ENCODE measurements at places on chromosomes 4 and X.

GRCh38 chrX:27599928-27600327, 9.8 kb downstream of the DCAF8L2 start:
- peak; percentile 47 for DNase-seq

- no peak for DNase-seq
These were observed 5.6 kb downstream of the PAK3 start for GRCh38 chrX:111101580-111101979.

- DNase-seq: no peak
These were observed 7.0 kb downstream of the CYBB start for GRCh38 chrX:37786624-37787422.

DNA sequence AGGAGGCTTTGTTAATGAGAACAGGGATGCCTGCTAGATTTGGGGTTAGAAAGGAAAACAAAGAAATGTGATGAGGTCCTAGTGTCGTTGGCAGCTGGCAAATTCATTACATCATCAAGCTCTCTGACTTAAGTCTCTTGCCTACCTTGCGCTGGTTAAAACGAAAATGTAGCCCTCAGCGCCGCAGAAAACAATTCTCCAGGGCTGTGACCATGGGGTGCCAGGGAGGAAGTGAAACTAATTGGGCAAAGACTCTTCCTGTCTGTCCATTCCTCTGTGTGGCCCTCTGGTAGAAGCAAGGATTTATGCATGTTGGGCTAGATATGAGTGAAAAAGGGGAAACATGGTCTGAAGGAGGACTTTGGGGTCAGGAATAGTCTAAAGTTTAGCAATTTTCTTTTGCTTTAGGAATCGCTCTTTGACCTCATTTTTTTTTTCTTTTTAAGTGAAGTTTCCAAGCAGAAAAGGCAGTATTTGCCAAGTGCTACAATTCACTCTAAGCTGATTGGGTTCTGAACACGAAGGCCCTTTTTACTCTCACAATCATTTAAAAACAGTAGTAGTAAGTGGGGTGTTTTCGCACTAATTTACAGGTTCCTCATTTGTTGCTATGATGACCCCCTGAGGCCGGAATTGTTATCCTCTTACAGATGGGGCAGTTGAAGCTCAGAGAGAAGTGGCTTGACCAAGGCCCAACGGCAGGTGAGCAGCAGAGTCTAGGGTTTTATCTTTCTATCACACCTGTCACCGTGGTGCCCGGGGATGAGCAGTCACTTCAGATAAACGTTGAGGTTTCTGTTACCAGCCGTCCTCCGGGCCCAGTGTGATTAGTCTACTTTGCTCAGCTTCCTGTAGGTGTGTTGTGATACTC, 27.3 kb upstream of the CHRNA9 start:
- no peak for DNase-seq

DNA sequence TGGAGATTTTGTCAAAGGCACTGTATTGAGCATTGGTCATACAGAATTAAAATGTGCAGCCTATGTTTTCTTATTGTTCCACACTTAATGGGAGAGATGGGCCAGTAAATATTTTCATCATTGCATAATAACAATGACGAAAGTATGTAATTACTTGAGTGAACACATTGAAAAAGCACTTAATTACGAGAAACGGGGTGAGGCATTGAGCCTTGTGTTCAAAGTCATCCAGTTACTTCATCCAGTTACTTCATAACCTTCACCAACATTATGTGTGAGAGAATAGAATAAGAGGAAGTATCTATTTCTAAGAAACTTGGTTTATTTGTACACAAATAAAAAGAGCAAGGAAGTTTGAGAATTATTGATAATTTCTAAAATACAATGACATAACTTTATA, 1427.0 kb downstream of the ADGRL3 start:
- no peak for DNase-seq

- no peak for DNase-seq
These were observed 10.5 kb upstream of the PGM2 start for GRCh38 chr4:37816006-37816405.

GRCh38 chrX:16834806-16835205, 35.4 kb downstream of the RBBP7 start:
- no peak for DNase-seq

- no peak for DNase-seq
These were observed 77.8 kb upstream of the SH3RF1 start for GRCh38 chr4:169348541-169348940.

- DNase-seq: no peak
These were observed 17.0 kb downstream of the ADGRA3 start for GRCh38 chr4:22498866-22499265.

All from RCC 7860 (cell line).